H1 (cell line): ENCODE measurements at places on chromosomes 3 and 15. TPM values are rescaled to one million over a fixed set of nuclear protein-coding genes. Genes with fewer than 3 reads are reported as not detected.

The CCDC50 gene
- 19.2 and 22.0 TPM in 2 replicates for total RNA-seq

The PLSCR5 gene
- total RNA-seq, result not detected in 2 replicates

The MKRN3 gene
- total RNA-seq, result not detected in 2 replicates

The CACNA1D gene
- 1.9 and 2.9 TPM in 2 replicates for total RNA-seq

The ECE2 gene
- total RNA-seq, result 0.48 and 0.86 TPM in 2 replicates

The LRRIQ4 gene
- not detected in 2 replicates for total RNA-seq

The LAMB2 gene
- 107 and 112 TPM in 2 replicates for total RNA-seq

The GADL1 gene
- 0.30 and 0.36 TPM in 2 replicates for total RNA-seq

The CILP gene
- not detected in 2 replicates for total RNA-seq

GRCh38 chr3:139353920-139354556, 10.2 kb downstream of the MRPS22 start:
- no peak for DNase-seq

- no peak for DNase-seq
These were observed 234.4 kb downstream of the XXYLT1 start for GRCh38 chr3:195036574-195036973.

DNA sequence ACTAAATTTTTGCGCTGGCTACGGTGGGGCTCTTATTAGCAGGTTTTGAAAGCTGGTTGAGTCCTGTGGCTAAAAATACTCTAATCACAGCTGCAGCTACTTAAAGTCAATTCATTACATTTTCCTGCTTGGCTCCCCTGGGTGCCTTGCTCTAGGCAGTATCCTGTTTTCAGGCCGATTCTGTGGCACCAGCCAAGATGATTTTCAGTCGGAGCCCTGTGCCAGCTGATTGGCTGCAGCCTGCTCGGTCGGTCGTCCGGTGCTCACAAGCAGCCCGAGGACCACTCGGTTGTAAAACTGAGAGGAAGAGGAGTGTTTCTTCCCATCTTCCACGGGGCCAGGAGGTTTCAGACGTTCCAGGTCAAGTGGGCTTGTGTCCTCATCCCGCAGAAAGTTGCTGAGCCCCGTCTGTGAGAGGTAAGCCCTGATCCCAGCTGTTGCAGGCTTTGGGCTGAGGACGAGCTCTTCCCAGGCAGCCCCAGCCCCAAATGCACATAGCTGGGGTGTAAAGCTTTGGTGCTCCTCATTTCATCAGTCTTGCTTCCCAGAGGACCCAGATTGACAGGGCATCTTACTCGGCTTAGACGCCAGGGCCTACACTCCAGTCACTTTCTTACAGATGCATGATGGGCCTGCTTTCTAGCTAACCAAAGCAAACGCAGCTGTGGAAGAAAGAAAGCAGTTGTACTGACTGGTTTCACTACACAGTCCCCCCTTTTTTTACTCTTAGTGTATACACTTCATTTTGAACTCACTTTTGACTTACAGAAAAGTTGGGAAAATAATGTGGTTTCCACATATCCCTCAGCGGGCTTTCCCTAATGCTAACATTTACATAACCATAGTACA, 15.9 kb downstream of the LYSMD4 start:
- DNase-seq, result no peak

DNA sequence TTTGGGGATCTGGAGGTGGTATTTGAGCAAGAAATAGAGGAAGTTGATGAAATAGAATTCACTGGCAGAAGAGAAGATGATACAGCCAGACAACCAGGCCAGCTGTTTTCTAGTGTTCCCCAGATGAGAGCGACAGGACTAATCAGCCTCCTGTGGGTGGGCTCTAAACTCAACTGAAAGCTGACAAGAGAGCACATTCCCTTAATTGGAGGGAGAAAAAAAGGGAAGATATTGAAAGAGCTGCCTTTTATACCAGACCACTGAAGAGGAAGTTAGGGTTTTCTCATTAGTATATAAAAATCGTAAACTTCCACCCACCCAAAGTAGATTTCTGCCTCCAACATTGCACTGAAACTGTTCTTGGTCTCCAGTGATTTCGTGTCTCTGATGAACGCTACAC, 6.5 kb upstream of the TM4SF19 start:
- DNase-seq, result no peak

DNA sequence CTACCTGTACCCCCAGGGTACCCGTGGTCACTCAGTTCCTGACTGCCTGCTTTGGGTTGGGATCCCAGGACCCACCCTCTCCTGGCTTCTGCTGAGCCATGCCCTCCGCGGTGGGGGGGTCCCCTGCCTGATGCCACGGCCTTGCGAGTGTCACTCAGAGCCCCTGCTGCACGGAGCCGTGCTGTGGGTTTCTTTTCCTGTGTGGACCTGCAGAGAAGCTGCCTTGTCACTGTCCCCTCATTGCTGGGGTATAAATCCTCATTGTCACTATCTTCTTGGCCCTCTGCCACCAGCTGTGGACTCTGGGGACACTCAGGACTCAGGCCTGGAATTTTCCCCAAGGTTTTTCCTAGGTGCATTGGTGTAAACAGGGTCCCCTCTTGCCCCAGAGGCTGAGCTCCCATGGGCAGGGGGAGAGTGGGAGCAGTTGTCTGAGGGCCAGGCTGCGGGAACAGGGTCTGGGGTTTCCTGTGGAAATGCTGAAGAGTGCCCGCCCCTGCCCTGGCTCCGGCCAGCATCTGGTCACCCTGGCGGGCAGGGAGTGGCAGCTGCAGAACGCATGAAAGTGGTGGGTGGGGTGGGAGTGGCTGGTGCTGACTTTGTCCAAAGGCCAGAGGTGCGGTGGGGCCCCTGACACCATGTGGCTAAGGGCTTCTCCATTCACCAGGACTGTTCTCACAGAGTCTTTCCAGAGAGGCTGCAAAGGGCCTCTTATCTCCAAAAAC, 191.7 kb downstream of the GOLGA6L6 start:
- DNase-seq, result no peak

GRCh38 chr15:74844319-74845207, 1.6 kb upstream of the ULK3 start:
- DNase-seq, result no peak

- DNase-seq, result no peak
These were observed 13.3 kb downstream of the CHST13 start for GRCh38 chr3:126537116-126537729.

- no peak for DNase-seq
These were observed 301.8 kb upstream of the SEMA6D start for GRCh38 chr15:47415539-47415971.

DNA sequence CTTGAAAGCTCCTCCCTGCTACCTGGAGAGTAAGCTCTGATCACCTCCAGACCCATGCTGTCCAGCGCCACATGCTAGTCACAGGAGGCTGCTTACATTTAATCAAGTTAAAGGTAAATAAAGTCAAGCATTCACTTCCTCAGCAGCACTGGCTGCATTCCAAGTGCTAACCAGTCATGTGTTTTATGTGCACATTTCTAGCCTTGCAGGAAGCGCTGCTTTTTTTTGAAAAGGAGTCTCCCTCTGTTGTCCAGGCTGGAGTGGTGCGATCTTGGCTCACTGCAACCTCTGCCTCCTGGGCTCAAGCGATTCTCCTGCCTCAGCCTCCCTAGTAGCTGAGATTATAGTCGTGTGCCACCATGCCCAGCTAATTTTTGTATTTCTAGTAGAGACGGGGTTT, 279.2 kb downstream of the GABRG3 start:
- DNase-seq, result no peak

DNA sequence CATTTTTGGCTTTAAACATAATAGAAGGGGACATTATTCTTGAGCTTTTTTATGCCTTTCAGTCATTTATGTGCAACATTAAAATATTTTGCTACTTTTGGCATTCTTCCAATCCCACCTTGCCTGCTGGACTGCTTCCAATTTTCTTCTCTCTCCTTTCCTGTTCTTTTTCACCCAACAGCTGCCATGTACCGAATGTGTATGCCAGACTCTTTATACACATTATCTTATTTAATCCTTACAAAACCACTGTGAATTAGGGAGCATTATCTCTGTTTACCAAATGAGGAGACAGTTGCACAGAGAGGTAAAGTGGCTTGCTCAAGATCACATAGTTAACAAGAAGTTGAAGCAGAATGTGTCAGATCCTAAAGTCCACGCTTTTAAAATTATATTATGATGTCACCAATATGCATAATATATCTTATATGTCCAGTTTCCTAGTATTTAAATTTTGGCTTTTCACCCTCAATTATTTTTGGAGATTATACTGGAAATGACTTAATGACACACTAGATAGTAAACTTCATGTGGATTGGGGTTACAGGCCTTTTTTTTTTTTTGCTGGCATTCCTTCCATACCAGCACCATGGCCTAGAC, 231.5 kb downstream of the THRB start:
- DNase-seq, result no peak

DNA sequence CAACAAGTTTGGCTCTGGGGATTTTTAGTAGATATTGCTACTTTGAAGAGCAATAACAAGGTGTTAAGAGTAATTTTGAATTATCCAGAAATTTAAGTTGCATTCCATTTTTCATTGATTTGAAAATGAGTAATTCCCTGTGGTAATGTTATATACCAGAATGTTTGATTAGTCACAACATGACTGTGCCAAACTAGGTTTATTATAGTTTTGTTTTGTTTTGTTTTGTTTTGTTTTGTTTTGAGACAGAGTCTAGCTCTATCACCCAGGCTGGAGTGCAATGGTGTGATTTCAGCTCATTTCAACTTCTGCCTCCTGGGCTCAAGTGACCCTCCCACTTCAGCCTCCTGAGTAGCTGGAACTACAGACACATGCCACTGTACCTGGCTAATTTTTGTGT, 40.7 kb downstream of the CNOT10 start:
- no peak for DNase-seq

DNA sequence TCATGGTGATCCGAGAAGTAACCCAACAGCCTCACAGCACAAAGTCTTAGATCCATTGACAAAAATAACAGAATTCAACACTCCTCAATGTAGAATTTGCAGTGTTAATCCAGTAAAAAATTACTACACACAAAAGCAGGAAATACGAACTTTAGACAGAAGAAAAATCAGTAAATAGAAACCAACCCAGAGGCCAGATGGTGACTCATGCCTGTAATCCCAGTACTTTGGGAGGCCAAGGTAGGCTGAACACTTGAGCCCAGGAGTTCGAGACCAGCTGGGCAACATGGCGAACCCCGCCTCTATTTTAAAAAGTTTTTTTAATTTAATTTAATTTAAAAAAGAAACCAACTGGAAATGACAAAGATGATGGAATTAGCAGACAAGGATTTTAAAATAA, 36.1 kb downstream of the SELENOT start:
- DNase-seq, result no peak

GRCh38 chr3:71879089-71879488, 94.1 kb upstream of the PROK2 start:
- DNase-seq, result no peak

- DNase-seq, result no peak
These were observed 44.8 kb upstream of the TLE3 start for GRCh38 chr15:70142322-70143191.

DNA sequence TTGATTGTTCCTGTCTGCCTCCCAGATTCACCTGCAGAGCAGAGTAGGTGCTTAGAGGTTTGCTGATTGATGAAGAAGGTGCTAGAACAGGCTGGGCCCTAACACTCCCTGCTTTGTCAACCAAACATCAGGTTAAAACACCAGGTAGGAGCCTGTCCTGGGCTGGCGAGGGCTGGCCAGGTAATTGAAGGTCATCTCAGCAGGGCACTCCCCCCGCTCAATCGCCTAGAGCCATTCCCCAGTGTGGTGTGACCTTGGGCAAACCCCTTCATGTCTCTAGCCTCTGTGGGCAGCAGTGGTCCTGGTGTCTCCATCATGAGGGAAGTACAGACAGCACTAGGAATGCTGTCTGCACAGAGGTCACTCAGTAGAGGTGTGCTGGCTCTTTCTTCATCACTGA, 88.3 kb downstream of the KLF15 start:
- no peak for DNase-seq

- DNase-seq, result no peak
These were observed 43.1 kb downstream of the COL8A1 start for GRCh38 chr3:99681512-99681911.

DNA sequence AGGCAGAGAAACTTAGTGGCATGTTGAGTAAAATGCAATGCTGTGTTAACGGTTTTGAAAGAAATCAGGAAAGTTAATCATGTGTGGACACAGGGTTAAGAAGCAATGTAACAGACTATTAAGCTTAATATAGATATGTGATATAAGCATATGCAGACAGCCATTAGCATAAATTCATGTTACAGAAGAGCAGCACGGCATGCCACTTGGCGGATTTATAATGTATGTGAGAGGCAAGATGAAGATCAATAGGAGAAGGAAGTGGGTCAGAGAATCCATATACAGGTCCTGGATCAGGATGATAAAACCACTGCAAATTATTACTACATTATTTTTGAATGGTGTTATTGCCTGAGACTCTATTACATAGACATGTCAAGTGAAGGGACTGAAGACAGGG, 694.3 kb downstream of the MCTP2 start:
- DNase-seq, result no peak

DNA sequence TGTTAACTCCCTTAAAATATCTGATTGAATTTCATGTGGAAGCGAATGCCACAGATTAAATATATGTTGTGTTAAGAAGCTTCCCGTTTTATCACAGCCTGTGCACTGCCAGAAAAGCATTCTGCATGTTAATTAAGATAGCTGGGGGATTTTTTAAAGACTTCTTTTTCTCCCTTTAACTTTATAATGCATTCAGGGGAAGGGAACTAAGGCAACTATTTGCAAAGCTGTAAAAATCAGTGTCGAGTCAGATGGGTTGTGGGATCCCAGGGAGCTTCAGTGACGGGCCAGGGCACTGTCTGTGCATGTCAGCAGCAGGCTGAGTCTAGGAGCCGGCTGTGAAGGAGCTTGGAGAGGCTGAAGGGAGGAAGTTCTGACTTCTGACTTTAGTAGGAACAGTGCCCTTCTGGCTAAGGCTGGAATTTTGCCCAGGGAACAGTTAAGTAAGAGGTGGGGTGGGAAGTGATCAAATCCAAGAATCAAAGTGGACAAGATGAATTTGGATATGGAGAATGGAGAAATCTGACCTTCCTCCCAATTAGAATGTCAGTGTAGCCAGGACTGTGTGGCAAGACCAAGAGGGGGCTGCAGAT, 77.7 kb downstream of the ABHD5 start:
- no peak for DNase-seq

DNA sequence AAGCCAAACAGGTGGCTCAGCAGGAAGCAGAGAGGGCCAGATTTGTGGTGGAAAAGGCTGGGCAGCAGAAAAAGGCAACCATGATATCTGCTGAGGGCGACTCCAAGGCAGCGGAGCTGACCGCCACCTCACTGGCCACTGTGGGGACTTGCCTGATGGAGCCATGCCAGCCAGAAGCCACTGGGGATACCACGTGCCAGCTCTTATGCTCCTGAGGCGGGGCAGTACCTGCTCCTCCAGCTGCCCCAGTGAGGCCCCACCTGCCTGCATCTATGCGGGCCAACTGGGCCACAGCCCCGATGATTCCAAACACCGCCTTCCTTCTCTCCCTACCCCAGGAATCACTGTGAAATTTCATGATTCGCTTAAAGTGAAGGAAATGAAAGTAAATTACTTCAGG, 22.9 kb upstream of the ARIH1 start:
- DNase-seq, result no peak

GRCh38 chr3:132404276-132404675, 13.0 kb upstream of the DNAJC13 start:
- DNase-seq, result no peak
